Progenitor cell of endocrine pancreas (in vitro differentiated cells): ENCODE measurements at places on chromosomes 7 and 10.

DNA sequence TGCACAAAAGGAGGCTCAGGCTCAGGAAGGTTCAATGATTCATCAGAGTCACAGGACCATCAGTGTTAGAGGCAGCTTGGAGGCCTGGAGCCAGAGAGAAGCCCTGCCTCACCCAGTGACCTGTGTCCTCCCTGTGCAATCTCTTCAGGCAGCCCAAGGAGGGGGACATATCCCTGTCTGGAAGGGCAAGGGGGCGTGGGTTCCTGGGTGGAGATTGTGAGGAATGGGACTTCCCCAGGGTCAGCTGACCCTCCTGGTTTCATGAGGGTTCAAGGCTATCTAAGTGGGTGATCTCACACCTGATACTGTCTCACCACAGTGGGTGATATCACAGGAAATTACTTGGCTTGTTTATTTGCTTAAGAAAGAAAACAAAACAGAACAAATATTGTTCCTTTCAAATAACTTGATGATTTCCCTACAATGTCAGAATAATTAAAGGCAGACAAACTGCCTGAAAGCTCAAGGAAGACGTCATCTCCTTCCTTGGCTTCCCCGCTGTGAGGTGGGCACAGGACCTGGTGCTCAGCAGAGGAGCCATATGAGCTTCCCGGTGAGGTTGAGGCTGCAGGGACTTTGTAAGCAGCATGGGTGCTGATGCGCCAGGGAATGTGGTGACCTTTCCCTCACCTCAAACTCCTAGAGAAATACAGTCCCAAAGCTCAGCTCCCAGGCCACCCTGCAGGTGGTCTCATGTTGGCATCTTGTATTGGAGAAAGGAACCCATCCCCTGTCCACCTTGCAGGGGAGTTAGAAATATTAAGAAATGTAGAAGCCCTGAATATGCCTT lies 763.2 kb downstream of the GRID1 start:
- H3K36me3 ChIP-seq = no peaks in the 10 kb centered on the region
- no peak overlapping the region for H3K4me3 ChIP-seq
- H3K27me3 ChIP-seq = peaks cover 8% of the 10 kb centered on the region
- no peak for DNase-seq
- H3K27ac ChIP-seq = no peak overlapping the region

DNA sequence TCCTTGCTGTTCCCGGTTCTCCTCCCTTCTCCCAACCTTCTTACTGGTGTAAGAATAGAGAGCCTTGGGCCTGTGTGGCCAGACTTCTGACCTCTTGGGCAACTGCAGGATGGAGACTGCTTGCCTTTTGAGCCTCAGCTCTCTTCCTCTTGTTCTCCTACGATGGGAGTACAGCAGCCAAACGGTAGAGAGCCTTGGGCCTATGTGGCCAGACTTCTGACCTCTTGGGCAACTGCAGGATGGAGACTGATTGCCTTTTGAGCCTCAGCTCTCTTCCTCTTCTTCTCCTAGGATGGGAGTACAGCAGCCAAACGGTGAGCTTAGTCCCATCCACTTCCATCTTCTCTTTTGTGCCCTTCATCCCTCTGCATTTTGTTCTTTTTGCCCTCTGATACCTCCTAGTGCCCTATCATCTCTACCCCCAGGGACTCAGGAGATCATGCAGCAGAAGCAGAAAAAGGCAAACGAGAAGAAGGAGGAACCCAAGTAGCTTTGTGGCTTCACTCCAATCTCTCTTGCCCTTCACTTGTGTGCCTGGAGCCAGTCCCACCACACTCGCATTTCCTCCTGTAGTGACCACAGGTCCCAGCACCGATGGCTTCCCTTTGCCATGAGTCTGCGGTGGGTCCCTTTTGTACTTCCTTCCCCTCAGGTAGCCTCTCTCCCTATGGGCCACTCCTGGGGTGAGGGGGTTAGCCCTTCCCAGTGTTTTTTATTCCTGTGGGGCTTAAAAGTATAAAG lies 15.3 kb downstream of the SLC25A13 start:
- H3K4me1 ChIP-seq = peaks cover 29% of the 10 kb centered on the region
- no peak overlapping the region for H3K4me3 ChIP-seq
- no peak overlapping the region for H3K27ac ChIP-seq
- H3K27me3 ChIP-seq = peaks cover 43% of the 10 kb centered on the region
- peaks cover 7% of the 10 kb centered on the region for H3K36me3 ChIP-seq

GRCh38 chr7:132430861-132431822 lies 145.1 kb downstream of the PLXNA4 start:
- H3K4me3 ChIP-seq = no peak overlapping the region
- H3K27ac ChIP-seq = no peak overlapping the region
- no peaks in the 10 kb centered on the region for H3K4me1 ChIP-seq
- peaks cover 25% of the 10 kb centered on the region for H3K27me3 ChIP-seq

- no peak overlapping the region for H3K4me3 ChIP-seq
- DNase-seq = no peak
- H3K4me1 ChIP-seq = no peaks in the 10 kb centered on the region
- no peaks in the 10 kb centered on the region for H3K27me3 ChIP-seq
- H3K27ac ChIP-seq = no peak overlapping the region
Measured at GRCh38 chr7:121212036-121212435, 116.8 kb upstream of the WNT16 start.

DNA sequence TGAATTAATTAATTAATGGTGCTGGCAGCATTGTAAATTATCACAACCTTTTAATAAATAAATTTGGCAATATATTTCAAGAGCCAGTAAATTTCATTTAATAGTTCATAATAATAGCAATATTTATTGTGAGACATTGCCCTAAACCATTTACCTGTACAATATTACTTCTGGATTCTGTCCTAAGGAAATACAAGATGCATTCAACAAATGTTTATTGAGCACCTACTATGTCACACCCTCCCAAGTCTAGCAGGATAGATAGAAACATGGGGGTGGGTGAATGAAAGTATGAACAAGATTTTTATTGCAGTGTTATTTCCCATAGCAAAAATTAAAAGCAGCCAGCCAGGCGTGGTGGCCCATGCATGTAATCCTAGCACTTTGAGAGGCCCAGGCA lies 4.4 kb upstream of the HERC4 start:
- H3K4me3 ChIP-seq = no peak overlapping the region
- DNase-seq = no peak
- no peaks in the 10 kb centered on the region for H3K36me3 ChIP-seq
- no peak overlapping the region for H3K27ac ChIP-seq

GRCh38 chr10:3036155-3037021 lies 31.0 kb upstream of the PFKP start:
- no peak overlapping the region for H3K4me3 ChIP-seq
- no peak for DNase-seq
- H3K27ac ChIP-seq = no peak overlapping the region
- peaks cover 3% of the 10 kb centered on the region for H3K27me3 ChIP-seq

DNA sequence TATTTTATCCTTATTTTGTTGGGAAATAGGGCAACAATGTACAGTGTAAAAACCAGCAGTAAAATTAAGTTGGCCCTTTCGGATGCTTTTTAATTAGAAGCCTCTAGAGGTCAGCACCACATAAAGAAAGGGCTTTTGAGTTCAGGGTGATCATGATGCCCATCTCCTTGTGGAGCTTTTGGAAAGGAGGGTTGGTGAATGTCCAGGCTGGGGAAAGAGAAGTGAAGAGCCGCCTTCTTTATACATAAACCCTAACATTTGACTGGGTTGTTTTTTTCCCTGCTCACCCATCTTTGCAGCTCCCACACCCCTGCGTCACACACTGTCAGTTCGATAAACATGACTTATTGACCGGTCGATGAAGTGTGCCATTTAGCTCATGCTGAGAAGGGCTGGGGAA lies 29.8 kb downstream of the MTURN start:
- H3K4me1 ChIP-seq = peaks cover 56% of the 10 kb centered on the region
- no peak overlapping the region for H3K4me3 ChIP-seq
- no peak overlapping the region for H3K27ac ChIP-seq
- no peak for DNase-seq

DNA sequence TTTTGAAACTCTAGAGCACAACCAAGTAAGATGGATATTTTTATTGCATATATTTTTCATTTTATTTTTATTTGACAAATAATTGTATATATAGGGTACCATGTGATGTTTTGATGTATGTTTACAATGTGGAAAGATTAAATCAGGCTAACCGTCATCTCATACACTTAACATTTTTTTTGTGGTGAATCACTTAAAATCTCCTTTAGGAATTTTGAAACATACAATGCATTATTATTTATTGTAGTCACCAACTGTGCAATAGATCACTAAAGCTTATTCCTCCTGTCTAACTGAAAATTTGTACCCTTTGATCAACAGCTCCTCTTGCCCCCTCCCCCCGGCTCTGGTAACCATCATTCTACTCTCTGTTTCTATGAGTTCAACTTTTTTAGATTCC lies 77.2 kb downstream of the DNAH11 start:
- H3K4me3 ChIP-seq = no peak overlapping the region
- no peaks in the 10 kb centered on the region for H3K27me3 ChIP-seq
- H3K27ac ChIP-seq = no peak overlapping the region
- no peak for DNase-seq
- no peaks in the 10 kb centered on the region for H3K36me3 ChIP-seq

GRCh38 chr10:121165276-121165675 lies 314.1 kb downstream of the WDR11 start:
- no peaks in the 10 kb centered on the region for H3K27me3 ChIP-seq
- no peak overlapping the region for H3K4me3 ChIP-seq
- no peaks in the 10 kb centered on the region for H3K36me3 ChIP-seq
- DNase-seq = no peak
- peaks cover 1% of the 10 kb centered on the region for H3K4me1 ChIP-seq

DNA sequence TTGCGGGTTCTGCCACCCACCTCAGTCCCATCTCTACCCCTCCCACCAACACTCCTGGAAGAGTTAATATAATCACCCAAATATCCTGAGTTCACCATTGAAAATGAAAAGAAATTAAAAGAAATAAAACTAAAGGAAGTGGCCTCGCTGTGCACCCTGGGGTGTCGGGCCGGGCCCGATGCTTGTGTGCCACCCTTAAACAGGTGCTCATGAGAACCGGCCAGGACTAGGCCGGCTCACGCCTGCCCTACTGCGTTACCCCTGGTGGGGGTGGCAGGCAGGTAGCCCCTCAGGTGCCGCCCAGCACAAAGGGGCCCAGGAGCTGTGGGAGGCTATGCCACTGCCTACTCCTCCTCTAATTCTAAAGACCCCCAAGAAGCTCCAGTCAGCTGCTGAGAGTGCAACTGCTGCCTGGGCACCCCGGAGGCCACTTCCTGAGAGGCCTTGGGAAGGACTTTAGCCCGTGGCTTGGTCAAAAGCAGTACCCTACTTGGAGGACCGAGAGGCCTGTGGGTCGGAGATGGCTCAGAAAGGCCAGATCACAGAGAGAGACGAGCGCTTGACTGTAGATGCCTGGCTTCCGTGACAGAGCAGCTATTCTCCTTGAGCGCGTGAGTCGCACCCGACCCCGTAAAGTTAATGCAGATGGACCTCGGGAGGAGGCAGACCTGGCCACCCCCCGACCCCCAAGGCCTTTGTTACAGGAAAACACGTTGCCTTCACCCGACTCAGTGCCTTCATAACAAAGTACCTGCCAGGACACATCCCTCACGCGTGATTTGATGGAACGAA lies 51.0 kb upstream of the PPP2R2D start:
- no peaks in the 10 kb centered on the region for H3K4me1 ChIP-seq
- no peaks in the 10 kb centered on the region for H3K27me3 ChIP-seq
- H3K4me3 ChIP-seq = no peak overlapping the region
- H3K27ac ChIP-seq = no peak overlapping the region

GRCh38 chr7:129769866-129770808 lies 158.6 kb downstream of the NRF1 start:
- no peak overlapping the region for H3K4me3 ChIP-seq
- no peak for DNase-seq
- peaks cover 11% of the 10 kb centered on the region for H3K36me3 ChIP-seq

DNA sequence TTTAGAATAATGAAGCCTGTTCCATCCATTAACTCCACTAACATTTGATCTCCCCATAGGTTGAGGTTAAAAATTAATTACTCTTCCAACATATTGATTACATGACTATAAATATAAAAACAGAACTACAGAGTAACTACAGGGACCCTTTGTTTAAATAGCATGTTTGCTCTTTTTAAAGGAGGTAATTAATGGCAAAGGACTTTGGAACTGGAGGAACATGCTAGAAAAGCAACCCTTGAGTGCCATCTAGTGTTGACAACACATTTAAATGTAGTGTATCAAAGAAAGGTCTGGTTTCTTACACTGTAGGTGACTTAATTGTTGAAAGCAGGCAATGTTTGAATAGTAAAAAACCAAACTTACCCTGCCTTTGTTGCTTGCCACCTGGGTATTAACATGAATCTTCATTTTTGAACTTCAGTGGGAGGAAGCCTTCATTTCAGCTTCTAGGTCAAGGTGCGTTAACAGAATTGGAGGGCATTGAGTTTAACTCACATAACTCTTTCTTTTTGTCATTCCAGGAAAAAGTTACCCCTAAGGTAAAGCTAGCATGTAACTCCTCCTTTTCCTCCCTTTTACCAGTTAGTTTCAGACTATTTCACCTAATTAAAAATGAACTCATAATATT lies 52.6 kb upstream of the CAPZA2 start:
- H3K36me3 ChIP-seq = no peaks in the 10 kb centered on the region
- H3K4me3 ChIP-seq = peak overlapping the region; percentile 0
- H3K4me1 ChIP-seq = peaks cover 55% of the 10 kb centered on the region
- H3K27me3 ChIP-seq = no peaks in the 10 kb centered on the region

DNA sequence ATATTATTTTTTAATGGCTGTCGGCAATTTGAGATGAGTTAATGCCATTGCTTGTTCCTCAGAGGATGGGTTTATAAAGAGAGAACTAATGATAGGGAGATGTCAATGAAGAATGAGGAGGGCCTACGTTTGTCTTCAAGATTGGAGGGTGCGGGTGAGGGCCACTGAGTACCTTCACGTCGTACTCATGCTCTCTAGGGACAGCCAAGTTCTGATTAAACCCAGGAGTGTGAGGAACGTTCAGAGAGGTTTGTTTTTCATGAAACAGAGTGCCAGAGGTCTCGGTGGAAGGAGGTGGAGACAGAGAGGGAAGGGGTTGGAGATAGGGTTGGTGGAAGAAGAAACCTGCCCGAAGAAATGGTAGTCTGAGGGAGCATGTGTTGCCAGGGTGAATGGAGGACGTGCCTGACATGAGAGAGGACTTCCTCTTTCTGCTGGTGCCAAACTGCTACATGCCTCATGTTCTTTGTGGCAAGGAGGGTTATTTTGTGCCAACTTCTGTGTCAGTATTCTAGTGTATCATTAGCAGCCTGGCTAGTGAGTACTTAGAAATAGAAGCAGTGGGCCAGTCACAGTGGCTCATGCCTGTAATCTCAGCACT lies 8.9 kb downstream of the DHTKD1 start:
- no peak for DNase-seq
- H3K4me3 ChIP-seq = no peak overlapping the region
- H3K27ac ChIP-seq = no peak overlapping the region
- H3K4me1 ChIP-seq = no peaks in the 10 kb centered on the region
- H3K36me3 ChIP-seq = peaks cover 7% of the 10 kb centered on the region

- H3K4me3 ChIP-seq = no peak overlapping the region
- DNase-seq = no peak
- peaks cover 23% of the 10 kb centered on the region for H3K4me1 ChIP-seq
- H3K27me3 ChIP-seq = no peaks in the 10 kb centered on the region
Measured at GRCh38 chr10:75029857-75030256, 81.6 kb upstream of the SAMD8 start.

- DNase-seq = no peak
- H3K4me1 ChIP-seq = peaks cover 52% of the 10 kb centered on the region
- H3K36me3 ChIP-seq = peaks cover 6% of the 10 kb centered on the region
- peak overlapping the region; percentile 80 for H3K4me3 ChIP-seq
Measured at GRCh38 chr10:23198610-23198939, 6.5 kb downstream of the PTF1A start.

GRCh38 chr10:103547391-103547946 lies 54.0 kb downstream of the NEURL1 start:
- H3K36me3 ChIP-seq = no peaks in the 10 kb centered on the region
- H3K4me3 ChIP-seq = no peak overlapping the region
- H3K27me3 ChIP-seq = peaks cover 17% of the 10 kb centered on the region
- H3K27ac ChIP-seq = no peak overlapping the region
- DNase-seq = no peak
